Left hindlimb (tissue), 1 donor: ENCODE measurements at places on chromosomes 2 and 18.

DNA sequence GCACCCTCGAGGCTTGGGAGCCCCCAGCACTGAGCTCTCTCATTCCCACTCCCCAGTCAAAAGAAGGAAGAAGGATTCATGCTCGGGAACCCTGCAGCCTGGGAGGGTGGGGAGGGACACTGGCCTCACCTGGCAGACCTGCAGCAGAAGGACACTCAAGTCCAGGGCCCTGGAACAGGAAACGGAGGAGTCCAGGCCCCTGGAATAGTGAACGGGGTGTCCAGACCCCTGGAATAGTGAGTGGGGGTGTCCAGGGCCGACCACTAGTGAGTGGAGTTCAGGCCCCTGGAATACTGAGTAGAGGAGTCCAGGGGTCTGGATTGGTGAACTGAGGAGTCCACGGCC lies 292.5 kb downstream of the NDUFA10 start:
- no peak for DNase-seq

DNA sequence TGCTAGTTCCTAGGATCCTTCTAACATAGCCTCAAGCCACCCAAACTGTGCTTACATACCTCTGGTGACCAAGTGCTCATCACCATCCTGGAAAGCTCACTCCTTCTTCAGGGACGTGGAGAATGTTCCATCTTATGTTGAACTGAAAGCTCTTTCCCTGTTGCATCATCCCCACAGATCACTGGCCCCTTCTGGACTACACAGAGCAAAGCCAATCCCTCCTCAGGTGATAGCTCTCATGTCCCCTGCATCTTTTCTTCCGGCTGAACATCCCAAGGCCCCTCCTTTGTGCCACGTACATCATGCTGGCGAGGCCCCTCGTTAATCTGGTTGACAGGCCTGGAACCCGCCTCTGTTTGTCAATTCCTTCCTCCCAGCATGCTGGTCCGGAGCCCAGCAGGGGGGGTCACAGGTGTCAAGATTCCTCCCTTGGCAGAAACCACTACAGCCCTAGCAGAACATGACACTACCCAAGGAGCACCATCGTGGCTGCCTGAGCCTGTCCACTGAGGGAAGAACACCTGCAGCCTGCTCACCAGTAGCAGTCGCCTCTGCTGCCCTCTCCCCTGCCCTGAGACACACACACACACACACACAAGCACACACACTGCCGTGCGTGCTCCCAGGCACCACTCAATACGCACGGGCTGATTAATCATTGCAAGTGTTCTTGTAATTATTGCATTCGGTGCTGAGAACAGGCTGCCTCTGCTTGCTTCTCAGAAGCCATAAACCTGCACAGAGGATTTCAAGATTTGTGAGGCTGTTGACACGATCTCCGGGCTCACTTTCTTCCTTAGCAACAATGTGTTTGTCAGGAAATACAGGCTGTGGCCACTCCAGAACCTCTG lies 6.3 kb upstream of the KCNK3 start:
- no peak for DNase-seq

GRCh38 chr2:170533156-170533555 lies 182.0 kb upstream of the SP5 start:
- DNase-seq = no peak

- DNase-seq = no peak
Observed at GRCh38 chr18:4134700-4135099, 320.4 kb downstream of the DLGAP1 start.

DNA sequence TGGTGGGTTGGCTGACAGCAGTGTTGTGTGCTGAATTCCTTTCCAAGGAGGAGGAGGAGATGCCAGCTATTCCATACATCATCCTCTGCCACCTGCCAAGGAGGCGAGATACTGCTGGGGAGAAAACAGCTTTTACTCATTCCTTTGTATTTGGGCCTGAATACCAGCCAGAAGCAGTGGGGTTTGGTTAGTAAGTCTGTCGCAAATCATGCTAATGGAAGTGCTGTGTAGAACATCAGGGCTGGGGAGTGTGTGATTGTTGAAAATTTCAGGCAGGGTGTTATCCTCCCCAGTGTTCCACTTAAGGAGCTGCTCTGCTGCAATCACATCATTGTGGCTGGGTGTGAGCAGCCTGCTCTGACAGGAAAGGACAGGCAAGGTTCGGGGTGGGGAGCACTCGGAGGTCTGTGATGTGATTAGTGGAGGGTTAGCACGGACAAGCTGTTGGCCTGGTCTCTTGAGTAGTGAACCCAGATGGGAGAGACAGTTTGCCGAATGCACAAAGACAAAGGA lies 128.2 kb upstream of the DLX2 start:
- peak; percentile 43 for DNase-seq

- no peak for DNase-seq
Observed at GRCh38 chr2:172856606-172857005, 121.0 kb downstream of the RAPGEF4 start.

GRCh38 chr18:25503567-25504081 lies 151.7 kb upstream of the ZNF521 start:
- DNase-seq = peak; percentile 81
